ENCODE measurements at places on chromosomes 2 and 18.

DNA sequence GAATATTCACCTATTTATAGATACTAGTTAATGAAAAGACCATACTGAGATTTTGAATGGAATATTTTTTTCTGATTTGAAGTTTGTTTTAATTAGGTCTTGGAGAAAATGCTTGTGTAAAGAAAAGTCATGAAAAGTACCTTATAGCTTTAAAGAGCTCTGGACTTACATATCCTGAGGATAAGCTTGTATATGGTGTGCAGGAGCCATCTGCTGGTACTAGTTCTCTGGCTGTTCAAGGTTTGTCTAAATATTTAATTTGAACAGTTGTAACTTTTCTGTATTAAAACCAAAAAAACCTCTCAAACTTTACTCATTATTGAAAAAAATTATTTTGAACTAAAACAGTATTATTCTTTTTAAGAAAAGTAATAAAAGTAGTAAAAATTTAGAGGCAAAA lies 50.1 kb downstream of the UBR3 start:
- no peak for DNase-seq

GRCh38 chr2:194077366-194077765 lies 1579.7 kb upstream of the SLC39A10 start:
- no peak for DNase-seq

GRCh38 chr2:231241755-231242507 lies 43.5 kb downstream of the ARMC9 start:
- no peak for DNase-seq

DNA sequence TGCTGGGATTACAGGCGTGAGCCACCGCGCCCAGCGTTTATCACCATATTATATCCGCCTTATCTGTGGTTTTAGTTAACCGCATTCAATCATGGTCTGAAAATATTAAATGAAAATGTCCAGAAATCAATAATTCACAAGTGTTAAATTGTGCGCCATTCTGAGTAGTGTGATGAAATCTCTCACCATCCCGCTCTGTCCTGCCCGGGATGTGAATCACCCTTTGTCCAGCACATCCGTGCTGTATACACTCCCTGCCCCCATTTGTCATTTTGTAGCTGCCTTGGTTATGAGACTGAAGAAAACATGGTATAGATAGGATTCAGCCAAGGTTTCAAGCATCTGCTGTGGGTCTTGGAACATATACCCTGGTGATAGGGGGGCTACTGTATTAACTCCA lies 70.7 kb downstream of the TIMM21 start:
- DNase-seq = no peak

DNA sequence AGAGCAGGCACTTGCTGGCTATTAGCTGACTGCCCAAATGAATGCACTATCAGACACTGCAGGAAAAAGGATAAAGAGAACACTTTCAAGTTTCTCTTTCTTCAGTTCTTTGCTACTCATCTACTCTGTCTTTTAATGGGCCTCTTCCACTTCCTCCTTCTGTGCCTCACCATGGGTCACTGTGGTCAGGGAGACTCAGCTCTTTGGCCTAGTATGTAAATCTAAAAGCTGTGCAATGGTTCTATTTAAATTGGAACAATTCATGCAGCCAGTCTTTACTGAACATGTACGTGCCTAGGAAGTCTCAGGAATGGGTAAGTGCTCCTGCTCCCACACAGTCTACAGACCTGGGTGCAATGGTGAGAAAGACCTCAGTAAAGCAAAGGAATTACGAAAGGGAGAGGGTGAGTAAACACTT lies 79.1 kb upstream of the DNMT3A start:
- DNase-seq = peak; percentile 33

DNA sequence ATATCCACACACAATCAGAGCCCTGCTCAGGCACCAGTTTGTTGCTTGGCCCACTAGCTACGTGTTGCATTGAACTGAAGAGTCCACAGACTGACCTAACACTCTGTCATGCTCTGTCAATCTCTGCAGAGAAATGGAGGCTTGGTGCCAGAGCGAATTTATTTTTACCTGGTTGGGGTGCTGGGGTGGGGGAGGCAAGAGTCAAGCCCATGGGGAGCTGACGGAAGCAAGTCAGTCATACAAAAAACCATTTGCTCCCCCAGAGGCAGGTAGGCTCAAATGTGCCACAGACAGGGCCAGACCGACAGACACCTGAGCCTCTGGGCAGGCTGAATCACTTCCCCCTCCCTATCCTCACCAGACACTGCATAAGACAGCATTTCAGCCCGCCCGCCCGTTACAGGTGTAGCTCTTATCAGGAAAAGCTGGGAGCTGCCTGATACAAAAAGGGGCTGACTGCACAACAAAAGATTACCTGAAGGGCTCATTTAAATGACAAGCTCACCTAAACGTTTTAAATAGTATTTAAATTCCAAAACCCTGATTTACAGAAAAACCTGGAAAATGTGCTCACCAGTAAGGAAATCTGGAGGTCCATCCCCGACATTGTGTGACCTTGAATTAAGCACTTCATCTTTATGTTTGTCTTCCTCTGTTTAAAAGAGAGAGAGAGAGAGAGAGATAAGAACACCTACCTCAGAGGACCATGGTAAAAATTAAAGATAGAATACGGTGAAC lies 2.1 kb upstream of the PCBP1 start:
- peak; percentile 66 for DNase-seq

DNA sequence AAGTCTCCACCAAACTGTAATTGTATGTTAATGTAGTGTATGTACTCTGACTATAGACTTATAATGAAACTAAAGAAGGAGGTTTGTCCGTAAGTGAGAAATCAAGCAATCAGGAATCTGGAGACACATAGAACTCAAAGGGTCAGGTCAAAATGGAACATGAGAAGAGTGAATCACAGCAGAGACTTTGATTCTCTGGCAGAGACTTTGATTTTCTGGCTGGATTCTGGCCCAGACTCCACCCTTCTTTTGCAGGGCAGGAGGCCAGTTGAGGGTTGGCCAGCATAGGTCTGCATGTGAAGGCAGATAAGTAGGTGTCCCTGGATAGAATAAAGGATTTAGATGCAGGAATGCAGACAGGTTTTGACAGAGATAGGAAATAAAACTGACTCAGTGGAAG lies 11.0 kb upstream of the NCKAP5 start:
- no peak for DNase-seq

- DNase-seq = no peak
These were observed 544 bp downstream of the ADRA2B start for GRCh38 chr2:96115631-96116423.

- DNase-seq = no peak
These were observed 7.4 kb upstream of the FHL2 start for GRCh38 chr2:105406221-105406620.

- no peak for DNase-seq
These were observed 76.4 kb downstream of the RHOB start for GRCh38 chr2:20523073-20523798.

GRCh38 chr2:134153294-134153880 lies 100.5 kb upstream of the MGAT5 start:
- no peak for DNase-seq

- no peak for DNase-seq
These were observed 364.7 kb downstream of the ERBB4 start for GRCh38 chr2:212173756-212174510.

DNA sequence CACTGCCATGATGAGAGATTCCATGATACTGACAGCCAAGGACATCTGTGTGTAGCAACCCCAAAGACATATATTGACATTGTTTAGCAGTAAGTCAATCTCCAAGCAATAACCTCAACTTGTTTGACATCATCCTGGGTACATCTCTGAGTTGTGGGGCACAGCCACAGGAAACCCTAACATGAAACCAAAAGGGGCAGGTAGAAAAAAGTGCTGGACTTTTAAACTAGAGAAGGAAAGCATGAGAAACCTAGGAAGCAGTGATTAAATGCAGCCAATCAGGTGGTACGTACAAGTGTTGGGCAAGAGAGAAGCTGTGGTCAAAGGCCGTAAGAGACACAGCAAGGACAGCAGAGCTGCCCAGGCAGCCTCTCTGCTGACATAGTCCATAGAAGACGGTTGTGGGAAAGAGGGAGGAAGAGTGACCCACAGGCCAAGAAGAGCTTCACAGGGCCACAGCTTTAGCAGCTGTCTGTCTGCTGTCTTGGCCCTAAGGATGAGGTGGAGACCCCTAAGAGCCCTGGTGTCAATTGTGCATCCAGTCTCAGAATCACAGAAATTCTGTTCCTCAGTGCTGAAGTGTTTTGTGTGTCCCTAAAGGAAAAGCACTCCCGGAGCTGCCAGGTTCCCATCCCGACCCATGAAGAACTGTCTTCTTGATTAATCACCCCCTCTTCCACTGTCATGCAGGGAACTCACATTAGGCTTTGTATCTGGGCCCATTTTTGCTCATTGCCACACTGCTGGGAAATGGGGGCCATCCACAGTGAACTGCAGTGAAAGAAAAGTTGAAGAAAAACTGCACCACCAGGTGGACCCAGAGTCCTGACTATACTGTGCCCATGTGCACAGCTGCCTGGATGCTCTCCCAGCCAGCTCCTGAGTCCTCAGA lies 25.4 kb upstream of the CHN1 start:
- DNase-seq = no peak

DNA sequence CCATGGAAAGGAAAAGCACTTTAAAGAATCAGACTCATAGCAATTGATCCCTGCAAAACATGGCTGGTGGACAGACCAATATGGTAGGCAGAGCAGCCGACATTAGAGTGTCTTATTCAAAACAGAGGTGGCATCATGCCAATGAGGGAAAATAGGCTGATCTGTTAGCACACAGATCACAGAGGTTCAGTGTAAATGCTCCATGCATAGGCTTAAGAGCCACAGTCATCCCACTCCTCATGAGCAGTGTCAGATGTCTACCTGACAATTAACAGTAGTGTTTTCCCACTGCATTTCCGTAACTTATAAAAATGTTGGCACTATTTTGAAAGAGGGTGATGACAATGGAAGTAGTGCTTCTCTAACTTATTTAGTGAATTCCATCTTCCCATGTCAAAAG lies 86.7 kb downstream of the SPATS2L start:
- DNase-seq = no peak

DNA sequence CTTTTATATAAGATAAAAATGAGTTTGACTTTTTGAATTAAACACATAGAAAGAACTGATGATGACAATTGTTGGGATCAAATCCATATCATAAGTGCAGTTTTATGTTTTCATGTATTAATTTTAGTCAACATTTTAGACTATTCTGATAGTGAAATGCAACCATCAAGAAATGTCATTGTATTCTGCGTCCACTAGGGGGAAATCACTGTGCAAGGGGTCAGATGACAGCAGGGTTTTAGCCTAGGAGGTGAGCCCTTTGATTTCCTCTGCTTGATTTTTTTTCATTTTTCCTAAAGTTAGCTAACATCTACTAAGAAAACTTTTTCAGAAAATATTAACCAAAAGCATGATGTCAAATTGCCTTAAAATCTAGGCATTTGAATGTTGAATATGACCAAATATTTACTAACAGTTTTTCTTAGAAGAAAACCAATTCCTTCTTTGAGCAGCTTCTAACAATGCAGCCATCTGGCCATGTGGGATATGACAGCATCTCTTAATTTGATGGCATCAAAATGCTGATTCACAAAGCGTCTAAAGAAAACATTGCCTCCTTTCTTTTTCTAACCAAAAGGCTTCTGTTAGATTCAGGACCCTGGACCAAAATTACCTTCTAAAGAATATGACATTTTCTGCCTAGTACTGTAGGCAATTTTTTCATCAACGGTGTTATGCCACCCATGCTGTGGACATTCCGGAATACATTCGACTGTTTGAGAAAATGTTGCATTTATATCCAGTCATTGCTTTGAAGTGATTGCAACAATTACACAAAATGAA lies 141.5 kb downstream of the SPHKAP start:
- DNase-seq = no peak

DNA sequence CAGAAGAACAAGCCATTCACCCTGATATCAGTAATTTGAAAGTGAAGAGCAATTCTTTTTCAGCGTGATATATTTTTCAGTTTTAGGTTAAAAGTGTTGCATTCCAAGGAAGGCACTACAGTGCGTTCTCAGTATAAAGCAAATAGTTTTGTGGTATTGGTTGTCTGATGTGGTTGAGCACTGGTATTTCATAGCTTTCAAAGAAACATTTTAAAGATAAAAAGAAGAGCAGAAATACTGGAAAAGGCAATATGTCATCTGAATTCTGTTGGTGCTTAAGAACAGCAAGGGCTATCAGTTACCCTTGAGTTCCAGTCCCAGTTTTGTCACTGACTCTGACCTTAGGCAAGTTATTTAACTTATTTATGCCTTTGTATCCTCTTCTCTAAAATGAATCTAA lies 191.6 kb downstream of the BABAM2 start:
- DNase-seq = no peak

- peak; percentile 14 for DNase-seq
These were observed 1.6 kb upstream of the ELOA2 start for GRCh38 chr18:47036927-47037578.

DNA sequence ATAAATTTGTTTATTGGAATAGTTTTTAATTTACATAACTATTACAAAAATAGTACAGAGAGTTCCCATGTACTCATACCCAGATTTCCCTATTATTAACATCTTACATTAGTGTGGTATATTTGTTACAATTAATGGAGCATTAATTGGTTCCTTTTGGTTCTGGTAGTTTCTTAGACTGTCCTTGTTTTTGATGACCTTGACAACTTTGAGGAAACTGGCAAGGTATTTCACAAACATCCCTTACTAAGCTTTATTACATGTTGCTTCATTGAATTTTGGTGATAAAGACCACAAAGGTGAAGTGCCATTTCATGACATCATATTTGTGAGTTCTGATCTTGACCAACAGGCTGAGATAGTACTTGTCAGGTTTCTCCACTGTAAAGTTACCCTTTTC lies 379.0 kb upstream of the GCFC2 start:
- DNase-seq = no peak

GRCh38 chr2:241768850-241769249 lies 7.8 kb upstream of the GAL3ST2 start:
- DNase-seq = no peak

GRCh38 chr2:118903029-118903351 lies 39.0 kb upstream of the MARCO start:
- no peak for DNase-seq

- no peak for DNase-seq
These were observed 29.9 kb downstream of the PPP1R1C start for GRCh38 chr2:182015334-182016109.

DNA sequence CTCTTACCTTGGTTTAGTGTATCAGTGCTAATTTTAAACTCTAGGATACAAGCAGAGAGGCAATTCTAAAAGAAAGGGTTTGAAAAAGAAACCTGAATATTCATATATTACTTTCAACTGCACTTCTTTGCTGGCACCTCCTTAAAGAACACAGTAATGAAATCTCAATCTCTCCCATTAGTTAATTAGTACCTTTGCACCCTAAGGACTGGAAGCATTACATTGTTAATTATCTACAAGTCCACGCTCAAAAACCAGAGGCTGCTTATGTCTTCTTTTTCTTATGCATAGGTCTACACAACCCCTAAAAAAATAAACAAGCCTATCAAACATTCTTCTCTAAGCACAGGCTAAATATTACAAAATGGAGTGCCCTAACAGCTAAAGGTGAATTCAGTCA lies 20.2 kb downstream of the EPHA4 start:
- no peak for DNase-seq

GRCh38 chr2:23588508-23589201 lies 203.7 kb downstream of the KLHL29 start:
- DNase-seq = no peak

DNA sequence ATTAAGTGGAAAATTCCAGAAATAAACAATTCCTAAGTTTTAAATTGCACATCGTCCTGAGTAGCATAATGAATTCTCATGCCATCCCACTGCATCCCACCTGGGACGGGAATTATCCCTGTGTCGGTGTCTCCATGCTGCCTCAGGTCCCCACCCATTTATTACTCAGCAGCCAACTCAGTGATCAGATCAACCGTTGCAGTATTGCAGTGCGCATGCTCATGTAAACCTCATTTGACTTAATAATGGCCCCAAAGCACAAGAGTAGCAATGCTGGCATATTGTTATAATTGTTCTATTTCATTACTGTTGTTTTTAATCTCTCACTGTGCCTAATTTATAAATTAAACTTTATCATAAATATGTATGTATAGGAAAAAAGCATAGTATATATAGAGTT lies 214.4 kb downstream of the METTL4 start:
- DNase-seq = no peak

Measured in germinal center (tissue), 1 donor.